ENCODE measurements at places on chromosomes 12 and 14. TPM values are rescaled to one million over a fixed set of nuclear protein-coding genes. Genes with fewer than 3 reads are reported as not detected.

TMEM63C gene
- 2.1 TPM for total RNA-seq

TAMALIN gene
- 0.34 TPM for total RNA-seq

KRT82 gene
- not detected for total RNA-seq

ACOT6 gene
- total RNA-seq, result not detected

HOXC10 gene
- total RNA-seq, result 0.71 TPM

TMX1 gene
- total RNA-seq, result 53.8 TPM

CNOT2 gene
- 117 TPM for total RNA-seq

- no peaks in the 10 kb centered on the region for H3K36me3 ChIP-seq
- H3K27me3 ChIP-seq, result no peaks in the 10 kb centered on the region
- H3K4me1 ChIP-seq, result peaks cover 9% of the 10 kb centered on the region
- DNase-seq, result no peak
- no peak overlapping the region for H3K27ac ChIP-seq
- H3K4me3 ChIP-seq, result no peak overlapping the region
Measured at GRCh38 chr14:101174522-101174838, 271.0 kb upstream of the RTL1 start.

DNA sequence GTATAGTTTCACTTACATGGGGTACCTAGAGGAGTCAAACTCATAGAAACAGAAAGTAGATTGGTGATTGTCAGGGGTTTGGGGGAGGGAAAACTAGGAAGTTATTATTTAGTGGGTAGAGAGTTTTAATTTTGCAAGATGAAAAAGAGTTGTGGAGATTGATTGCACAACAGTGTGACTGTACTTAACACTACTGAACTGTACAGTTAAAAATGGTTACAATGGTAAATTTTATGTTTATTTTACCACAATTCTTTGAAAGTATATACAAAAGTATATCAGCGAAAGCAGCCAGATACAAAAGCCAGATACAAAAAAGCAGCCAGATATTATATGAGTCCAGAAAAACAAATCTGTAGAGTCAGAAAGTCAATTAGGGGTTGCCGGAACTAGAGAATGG, 247.6 kb downstream of the IPO8 start:
- DNase-seq, result no peak
- H3K27me3 ChIP-seq, result peaks cover 28% of the 10 kb centered on the region
- H3K4me1 ChIP-seq, result no peaks in the 10 kb centered on the region
- no peaks in the 10 kb centered on the region for H3K36me3 ChIP-seq

GRCh38 chr14:51484485-51484884, 167.2 kb upstream of the FRMD6 start:
- H3K36me3 ChIP-seq, result no peaks in the 10 kb centered on the region
- no peak overlapping the region for H3K27ac ChIP-seq
- no peak overlapping the region for H3K4me3 ChIP-seq

- H3K4me3 ChIP-seq, result no peak overlapping the region
- no peak for DNase-seq
- no peak overlapping the region for H3K27ac ChIP-seq
- peaks cover 36% of the 10 kb centered on the region for H3K27me3 ChIP-seq
- H3K4me1 ChIP-seq, result no peaks in the 10 kb centered on the region
Measured at GRCh38 chr14:66295386-66295785, 190.8 kb upstream of the CCDC196 start.

DNA sequence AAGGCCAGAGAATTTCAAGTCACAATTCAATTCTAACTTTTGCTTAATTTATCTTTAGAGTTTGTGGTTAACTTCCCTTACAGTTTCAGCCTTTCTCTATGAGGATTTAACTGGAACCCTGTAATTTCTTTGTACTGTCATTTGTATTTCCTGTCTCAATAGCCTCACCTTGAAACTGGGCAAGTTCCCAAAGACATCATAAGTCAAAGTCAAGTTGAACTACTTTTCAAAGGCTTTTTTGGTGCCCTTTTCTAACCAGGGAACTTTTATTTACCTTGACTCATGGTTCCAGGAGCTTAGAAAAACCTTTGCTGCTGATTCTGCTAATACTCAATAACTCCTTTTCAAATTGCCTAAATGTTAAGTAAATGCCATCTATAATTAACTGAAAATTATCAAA, 200.8 kb upstream of the KRR1 start:
- peaks cover 74% of the 10 kb centered on the region for H3K4me1 ChIP-seq
- peaks cover 8% of the 10 kb centered on the region for H3K36me3 ChIP-seq
- H3K27ac ChIP-seq, result peak overlapping the region; percentile 91
- no peaks in the 10 kb centered on the region for H3K27me3 ChIP-seq
- peak; percentile 51 for DNase-seq

GRCh38 chr12:46787496-46788055, 38.2 kb downstream of the SLC38A4 start:
- no peak overlapping the region for H3K4me3 ChIP-seq
- H3K27ac ChIP-seq, result no peak overlapping the region
- H3K36me3 ChIP-seq, result no peaks in the 10 kb centered on the region
- DNase-seq, result no peak
- H3K27me3 ChIP-seq, result no peaks in the 10 kb centered on the region

DNA sequence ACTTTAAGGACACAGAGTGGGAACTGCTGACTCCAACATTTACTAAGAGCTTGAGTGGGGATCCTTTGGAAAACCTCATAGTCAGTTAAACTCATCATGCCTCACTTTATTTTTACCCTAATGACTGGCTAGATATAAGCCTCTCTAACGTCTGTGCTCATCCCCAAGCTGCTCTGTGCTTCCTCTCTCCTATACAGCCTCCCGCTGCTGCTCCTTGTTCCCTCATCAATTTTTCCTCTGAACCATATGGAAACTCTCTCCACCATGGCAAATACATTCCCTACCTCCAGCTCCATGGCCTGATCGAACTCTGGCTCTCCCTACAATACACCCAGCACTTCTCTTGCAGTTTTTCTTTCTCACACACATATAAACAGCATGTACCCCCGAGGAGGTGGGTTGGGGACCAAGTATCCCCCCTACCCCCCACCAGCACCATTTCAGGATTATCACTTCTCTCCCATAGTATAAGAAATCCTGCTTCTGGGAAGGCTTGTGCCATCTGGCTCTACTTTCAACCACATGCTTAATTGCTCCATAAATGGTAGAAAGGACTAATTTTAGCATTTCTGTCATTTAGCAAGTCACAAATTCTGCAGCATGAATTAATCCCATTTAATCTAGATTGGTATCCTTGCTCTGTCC, 39.2 kb upstream of the DYRK2 start:
- H3K27me3 ChIP-seq, result no peaks in the 10 kb centered on the region
- no peak overlapping the region for H3K27ac ChIP-seq
- DNase-seq, result no peak

GRCh38 chr14:72478471-72478893, 415.4 kb downstream of the DPF3 start:
- H3K27me3 ChIP-seq, result peaks cover 31% of the 10 kb centered on the region
- no peaks in the 10 kb centered on the region for H3K36me3 ChIP-seq

- no peaks in the 10 kb centered on the region for H3K27me3 ChIP-seq
- H3K4me3 ChIP-seq, result no peak overlapping the region
- no peak for DNase-seq
- peaks cover 19% of the 10 kb centered on the region for H3K4me1 ChIP-seq
Measured at GRCh38 chr12:46442239-46442638, 69.7 kb upstream of the SLC38A2 start.

- no peaks in the 10 kb centered on the region for H3K4me1 ChIP-seq
- H3K4me3 ChIP-seq, result no peak overlapping the region
- peaks cover 53% of the 10 kb centered on the region for H3K27me3 ChIP-seq
- no peak overlapping the region for H3K27ac ChIP-seq
- no peaks in the 10 kb centered on the region for H3K36me3 ChIP-seq
Measured at GRCh38 chr14:93929657-93930056, 2.5 kb downstream of the FAM181A start.

GRCh38 chr14:33454707-33455106, 496.2 kb downstream of the EGLN3 start:
- H3K27me3 ChIP-seq, result peaks cover 24% of the 10 kb centered on the region
- no peak for DNase-seq
- no peak overlapping the region for H3K27ac ChIP-seq
- no peaks in the 10 kb centered on the region for H3K36me3 ChIP-seq

DNA sequence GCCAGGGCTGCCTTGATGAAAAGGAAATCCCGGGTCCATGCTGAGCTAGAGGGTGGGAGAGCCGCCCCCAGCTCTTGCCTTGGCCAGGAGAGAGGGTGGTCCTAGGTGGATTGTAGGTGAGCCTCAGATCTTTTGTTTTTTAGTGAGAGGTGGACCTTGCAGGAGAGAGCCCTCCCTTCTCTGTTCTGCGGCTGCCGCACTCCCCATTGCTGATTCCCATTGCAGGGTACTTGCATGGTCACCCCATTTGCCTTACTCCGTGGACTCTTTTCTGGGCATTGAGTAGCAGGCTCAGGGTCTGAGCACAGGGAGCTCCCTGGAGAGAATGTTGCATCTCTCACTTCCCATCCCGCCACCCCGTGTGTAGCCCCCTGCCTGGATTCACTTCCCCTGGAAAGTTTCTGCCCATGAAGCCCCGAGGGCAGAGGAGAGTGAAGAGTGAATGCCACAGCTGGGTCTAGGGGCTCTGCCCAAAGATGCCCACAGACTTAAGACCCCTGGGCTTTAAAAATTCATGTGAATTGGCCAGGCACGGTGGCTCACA, 10.2 kb downstream of the VASH1 start:
- H3K27ac ChIP-seq, result no peak overlapping the region
- no peak overlapping the region for H3K4me3 ChIP-seq
- peaks cover 8% of the 10 kb centered on the region for H3K36me3 ChIP-seq
- no peak for DNase-seq
- peaks cover 23% of the 10 kb centered on the region for H3K27me3 ChIP-seq

DNA sequence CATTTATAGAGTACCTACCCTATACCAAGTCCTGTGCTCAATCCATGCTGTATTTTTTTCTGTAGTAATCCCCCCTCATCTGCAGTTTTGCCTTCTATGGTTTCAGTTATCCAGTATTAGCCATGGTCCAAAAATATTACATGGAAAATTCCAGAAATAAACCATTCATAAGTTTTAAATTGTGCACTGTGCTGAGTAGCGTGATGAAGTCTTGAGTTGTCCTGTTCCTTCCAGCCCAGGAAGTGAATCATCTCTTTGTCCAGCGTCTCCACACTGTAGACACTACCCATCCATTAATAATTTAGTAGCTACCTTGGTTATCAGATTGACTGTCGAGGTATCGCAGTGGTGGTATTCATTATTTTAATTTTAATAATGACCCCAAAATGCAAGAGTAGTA, 54.2 kb downstream of the SUDS3 start:
- H3K36me3 ChIP-seq, result no peaks in the 10 kb centered on the region
- no peaks in the 10 kb centered on the region for H3K27me3 ChIP-seq
- no peak overlapping the region for H3K27ac ChIP-seq
- H3K4me3 ChIP-seq, result no peak overlapping the region
- H3K4me1 ChIP-seq, result no peaks in the 10 kb centered on the region

GRCh38 chr14:93788543-93789227, 400 bp upstream of the PRIMA1 start:
- H3K27me3 ChIP-seq, result peaks cover 100% of the 10 kb centered on the region
- peak overlapping the region; percentile 59 for H3K4me3 ChIP-seq
- H3K4me1 ChIP-seq, result no peaks in the 10 kb centered on the region
